ENCODE measurements at places on chromosomes 2 and 18.
A peak's percentile ranks its signal among the peaks of the same experiment; 100 is the strongest.

- DNase-seq, result peak; percentile 10
Observed at GRCh38 chr2:189350540-189351209, 90.6 kb upstream of the WDR75 start.

DNA sequence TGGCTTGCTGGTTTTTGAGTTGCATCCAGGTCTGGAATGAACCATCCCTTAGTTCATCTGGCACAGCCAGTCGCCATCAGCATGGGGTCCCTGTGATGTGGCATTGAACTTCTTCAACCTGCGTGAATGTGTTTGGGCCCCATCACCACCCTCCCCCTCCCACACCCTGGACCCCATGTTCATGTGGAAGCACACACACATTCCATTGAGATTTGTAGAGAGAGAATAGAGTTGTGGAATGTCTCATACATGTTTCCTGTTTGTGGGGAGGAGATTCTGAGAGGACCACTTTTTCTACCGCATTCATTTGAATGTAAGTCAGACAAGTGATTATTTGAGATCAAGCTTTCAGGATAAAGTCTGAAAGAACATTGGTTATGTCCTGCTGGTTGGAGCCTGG lies 117.6 kb upstream of the EML6 start:
- DNase-seq, result no peak

GRCh38 chr2:554444-554843 lies 122.8 kb downstream of the TMEM18 start:
- DNase-seq, result no peak

DNA sequence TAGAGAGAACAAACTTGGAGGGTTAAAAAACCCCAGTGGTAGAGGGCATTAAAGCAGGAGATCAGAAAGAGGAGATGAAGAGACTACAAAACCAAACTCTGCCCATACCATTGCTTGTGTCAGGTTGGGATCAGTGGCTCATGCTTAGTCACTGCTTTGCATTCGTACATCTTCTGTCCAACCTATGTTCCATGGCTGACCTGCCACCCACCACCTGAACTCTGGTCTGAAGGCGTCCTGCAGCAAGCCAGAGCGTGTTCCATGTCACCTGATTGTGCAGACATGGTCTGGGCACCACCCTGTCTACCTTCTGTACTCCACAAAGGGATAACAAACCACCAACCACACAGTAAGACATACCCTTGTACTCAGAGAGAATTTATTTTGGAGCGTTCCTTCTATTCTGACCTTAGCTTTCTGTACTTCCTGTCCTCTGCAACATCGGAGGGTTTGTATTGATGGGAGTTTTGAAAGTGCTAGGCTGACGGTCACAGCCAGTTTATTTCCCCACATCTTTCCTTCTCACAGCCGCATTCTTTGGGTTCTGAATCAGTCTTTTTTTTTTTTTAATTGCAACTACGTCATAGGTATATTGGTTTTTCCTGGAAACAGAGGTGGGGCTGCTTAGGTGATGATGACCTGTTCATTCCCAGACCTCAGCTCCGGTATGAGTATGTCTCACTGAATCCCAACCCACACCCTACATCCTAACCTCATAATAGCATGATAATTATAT lies 88.3 kb downstream of the SOWAHC start:
- peak; percentile 82 for DNase-seq

GRCh38 chr2:233061591-233062450 lies 1.7 kb downstream of the INPP5D start:
- DNase-seq, result peak; percentile 76

DNA sequence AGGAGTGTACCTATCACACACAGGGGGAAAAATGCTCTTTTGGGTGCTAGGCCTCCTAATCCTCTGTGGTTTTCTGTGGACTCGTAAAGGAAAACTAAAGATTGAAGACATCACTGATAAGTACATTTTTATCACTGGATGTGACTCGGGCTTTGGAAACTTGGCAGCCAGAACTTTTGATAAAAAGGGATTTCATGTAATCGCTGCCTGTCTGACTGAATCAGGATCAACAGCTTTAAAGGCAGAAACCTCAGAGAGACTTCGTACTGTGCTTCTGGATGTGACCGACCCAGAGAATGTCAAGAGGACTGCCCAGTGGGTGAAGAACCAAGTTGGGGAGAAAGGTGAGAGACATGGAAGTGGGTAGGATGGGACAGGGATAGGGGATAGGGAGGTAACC lies 12.2 kb downstream of the DHRS9 start:
- no peak for DNase-seq

GRCh38 chr2:24855726-24856125 lies 62.5 kb downstream of the CENPO start:
- DNase-seq, result peak; percentile 93

GRCh38 chr2:230828272-230828961 lies 36.3 kb upstream of the ITM2C start:
- no peak for DNase-seq

DNA sequence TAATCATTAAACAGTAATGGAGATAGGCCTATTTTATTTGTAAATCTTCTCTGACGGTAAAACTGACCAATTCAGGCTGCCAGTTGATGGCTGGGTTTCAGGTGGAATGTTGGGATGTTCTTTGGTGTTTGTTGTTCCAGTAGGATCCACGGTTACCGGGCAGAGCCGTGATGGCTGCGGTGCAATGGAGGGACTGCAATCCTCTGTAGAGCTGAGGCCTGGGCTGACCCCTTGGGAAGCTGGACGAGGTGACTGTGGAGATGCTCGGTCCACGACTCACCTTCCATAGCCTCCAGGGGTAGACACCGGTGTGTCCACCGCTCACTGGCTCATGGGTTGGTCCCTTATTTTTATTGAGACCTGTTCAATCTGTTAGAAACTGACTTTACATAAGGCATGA lies 42.5 kb downstream of the ZNF519 start:
- no peak for DNase-seq

DNA sequence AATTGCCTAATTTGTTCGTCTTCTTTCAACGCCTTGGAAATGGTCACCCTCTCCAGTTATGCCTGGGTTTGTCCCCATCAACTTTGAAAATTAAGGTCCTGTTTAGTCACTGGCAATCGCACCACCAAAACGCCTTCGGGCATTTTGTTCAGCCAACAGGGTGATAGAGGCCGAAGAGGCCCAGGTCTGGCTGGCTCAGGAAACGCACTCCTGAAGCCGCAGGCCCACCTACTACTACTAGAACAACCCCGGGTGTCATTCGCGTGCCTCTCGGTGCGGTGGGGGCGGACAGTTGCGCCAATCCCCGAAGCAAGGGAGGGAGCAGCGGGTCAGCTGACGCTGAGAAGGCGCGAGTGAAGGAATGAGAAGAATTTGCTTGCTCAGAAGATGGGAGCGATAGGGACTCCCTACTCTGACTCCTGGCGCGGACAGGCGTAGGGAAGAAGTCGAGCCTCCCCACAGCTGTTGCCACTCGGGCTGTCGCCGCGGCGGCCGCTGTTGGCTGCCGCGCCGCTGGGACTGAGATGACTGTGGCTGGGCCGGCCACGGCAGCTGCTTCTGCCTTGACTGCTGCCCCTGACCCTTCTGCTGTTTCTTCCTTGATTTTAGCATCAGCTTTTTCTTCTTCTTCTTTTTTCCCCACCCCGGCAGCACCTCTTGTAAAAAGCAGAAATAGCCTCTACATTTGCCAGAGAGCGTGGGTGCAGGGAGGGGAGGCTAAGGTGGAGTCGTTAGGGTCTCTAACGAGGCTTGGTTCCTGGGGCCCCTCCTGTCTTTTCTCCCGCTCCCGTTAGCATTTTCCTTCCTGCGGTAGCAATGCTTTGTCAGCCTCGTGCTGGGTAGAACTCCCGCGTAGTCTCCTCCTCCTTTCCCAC lies 387.6 kb downstream of the FIGN start:
- peak; percentile 88 for DNase-seq

DNA sequence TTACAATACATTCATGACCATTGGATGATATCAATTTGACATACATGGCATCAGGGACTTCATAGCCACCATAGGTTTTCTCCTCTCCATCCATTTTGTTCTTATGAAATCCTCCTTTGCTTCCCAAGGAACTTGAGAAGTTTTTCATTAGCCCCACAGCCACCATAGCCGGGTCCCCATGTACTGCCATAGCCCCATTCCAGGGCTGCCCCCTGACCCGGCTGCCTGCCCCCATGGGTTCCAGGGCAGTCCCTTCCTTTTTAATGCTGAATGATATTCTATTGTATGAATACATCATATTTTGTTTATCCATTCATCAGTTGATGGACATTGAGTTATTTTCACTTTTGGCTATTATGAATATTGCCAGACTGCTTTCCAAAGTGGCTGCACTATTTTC lies 20.4 kb downstream of the ATP6V1B1 start:
- DNase-seq, result no peak

- DNase-seq, result peak; percentile 31
Observed at GRCh38 chr2:202171241-202171825, 67.1 kb downstream of the SUMO1 start.

DNA sequence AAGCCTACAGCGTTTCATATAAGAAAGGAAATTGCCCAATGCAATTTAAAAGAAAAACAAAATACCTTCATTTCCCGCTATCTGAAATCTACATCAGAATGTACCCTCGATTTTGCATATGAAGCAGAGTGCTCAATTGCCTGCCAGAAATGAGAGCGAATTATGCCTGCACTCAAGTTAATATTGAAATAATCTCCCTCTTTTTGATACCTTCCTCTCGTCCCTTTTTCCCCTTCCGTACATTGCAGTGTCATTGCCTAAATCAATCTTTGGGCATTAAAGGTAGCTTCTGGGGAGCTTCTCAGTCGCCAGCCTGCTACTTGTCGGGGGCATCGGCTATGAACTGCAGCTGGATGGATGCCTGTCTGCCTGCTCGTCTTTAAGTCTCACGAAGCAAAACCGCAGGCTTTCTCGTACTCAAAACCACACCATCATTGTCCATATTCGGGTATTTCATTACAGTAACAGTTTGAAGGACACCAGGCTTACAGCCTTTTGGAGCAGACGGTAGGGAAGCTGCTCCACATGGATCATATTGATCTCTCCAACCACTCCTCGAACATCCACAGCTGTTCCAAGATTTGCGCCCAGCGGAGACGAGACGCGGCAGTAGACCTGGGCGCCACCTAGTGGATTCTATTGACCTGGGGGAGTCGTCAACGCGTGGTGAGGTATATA lies 64.0 kb upstream of the HNRNPA3 start:
- peak; percentile 25 for DNase-seq

- DNase-seq, result no peak
Observed at GRCh38 chr2:30223413-30223874, 7.9 kb upstream of the LBH start.

DNA sequence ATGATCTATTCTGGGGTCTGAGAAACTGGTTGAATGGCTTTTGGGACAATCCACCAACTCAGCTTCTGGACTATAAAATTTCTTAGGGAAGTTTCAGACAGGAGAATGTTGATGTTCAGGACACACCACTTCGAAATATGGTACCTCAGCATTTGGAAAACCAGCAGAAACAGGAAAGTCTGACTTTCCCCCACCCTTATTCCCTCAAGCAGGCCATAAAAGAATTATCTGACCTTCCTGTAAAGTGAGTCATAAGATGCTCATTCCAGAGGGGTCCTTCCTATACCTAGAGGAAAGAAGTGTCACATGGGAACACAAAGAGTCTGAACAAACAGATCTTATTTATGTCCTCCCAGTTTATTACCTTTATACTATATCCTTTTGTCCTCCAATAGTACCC lies 415.0 kb downstream of the CPS1 start:
- DNase-seq, result no peak

DNA sequence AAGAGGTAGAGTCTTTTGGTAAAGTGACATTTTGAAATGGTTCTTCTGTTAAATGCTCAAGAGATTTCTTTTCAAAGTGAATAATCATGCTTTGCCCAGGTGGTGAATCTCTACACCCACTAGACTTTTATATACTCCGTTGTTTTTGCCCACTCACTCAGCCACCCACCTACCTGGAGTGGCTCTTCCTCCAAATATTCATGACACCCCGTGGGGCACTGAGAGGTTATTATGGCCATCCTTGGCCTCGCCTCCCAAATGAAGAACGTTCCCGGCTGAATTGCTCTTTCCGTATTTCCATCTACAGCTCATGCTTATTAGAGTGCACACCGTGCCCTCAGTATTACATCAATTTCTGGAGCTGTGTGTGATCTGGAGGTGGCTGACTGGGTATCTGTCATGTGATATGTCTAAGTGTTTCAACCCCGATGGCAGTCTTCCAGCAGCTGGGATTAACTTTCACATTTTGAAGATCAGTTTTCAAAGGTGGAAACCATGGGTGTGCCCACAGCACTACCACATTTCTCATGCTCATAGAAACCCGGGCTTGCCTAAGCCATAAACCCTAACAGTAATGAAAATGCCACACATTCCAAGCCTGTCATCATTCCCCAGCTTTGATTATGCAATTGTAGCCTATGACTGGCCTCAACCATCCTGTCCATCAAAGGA lies 406.6 kb upstream of the MMADHC start:
- no peak for DNase-seq

DNA sequence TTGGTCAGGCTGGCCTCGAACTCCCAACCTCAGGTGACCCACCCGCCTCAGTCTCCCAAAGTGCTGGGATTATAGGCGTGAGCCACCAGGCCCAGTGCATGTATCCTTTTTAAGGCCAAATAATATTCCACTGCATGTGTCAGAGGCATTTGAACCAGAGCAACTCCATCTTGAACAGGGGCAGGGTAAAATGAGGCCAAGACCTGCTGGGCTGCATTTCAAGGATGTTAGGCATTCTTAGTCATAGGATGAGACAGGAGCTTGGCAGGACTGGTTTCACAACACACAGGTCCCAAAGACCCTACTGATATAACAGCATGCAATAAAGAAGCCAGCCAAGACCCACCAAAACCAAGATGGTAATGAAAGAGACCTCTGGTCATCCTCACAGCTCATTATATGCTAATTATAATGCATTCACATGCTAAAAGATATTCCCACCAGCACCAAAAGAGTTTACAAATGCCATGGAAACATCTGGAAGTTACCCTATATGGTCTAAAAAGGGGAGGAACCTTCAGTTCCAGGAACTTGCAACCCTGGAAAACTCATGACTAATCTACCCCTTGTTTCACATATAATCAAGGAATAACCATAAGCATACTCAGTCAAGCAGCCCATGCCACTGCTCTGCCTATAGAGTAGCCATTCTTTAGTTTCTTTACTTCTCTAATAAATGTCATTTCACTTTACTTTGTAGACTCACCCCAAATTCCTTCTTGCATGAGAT lies 204.6 kb downstream of the RAB3GAP1 start:
- no peak for DNase-seq

- no peak for DNase-seq
Observed at GRCh38 chr2:48283586-48284269, 246.2 kb upstream of the STON1 start.

- DNase-seq, result peak; percentile 97
Observed at GRCh38 chr2:20223407-20224163, 1.3 kb downstream of the SDC1 start.

GRCh38 chr2:83340424-83340823 lies 1118.7 kb downstream of the SUCLG1 start:
- no peak for DNase-seq
